ENCODE measurements at places on chromosomes 16 and 17. TPM values are rescaled to one million over a fixed set of nuclear protein-coding genes. Genes with fewer than 3 reads are reported as not detected.

GRCh38 chr17:78527345-78527744 is 49.9 kb downstream of the DNAH17 start:
- DNase-seq, result no peak

DNA sequence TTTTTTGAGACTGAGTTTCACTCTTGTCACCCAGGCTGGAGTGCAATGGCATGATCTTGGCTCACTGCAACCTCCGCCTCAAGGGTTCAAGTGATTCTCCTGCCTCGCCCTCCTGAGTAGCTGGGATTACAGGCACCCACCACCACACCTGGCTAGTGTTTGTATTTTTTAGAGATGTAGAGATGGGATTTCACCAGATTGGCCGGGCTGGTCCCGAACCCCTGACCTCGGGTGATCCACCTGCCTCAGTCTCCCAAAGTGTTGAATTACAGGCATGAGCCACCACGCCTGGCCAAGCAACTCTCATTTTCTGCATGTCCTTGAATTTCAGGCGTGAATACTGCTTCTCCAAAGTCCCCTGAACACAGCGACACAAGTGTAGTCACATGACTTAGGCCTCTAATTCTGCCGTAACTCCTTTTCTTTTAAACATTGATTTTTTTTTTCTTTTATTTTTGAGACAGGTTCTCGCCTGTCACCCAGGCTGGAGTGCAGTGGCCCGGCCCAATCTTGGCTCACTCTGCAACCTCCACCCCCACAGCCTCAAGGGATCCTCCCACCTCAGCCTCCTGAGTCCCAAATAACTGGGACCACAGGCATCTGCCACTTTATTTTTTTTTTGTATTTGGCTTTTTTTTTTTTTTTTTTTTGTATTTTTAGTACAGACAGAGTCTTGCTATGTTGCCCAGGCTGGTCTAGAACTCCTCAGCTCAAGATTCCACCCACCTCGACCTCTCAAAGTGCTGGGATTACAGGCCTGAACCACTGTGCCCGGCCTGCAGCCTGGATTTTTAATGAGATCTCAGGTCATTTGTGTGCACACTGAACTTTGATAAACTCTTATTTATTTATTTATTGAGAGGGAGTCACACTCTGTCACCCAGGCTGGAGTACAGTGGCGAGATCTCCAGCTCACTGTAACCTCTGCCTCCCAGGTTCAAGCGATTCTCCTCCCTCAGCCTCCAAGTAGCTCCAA is 124.6 kb downstream of the KCNJ18 start:
- DNase-seq, result no peak

DNA sequence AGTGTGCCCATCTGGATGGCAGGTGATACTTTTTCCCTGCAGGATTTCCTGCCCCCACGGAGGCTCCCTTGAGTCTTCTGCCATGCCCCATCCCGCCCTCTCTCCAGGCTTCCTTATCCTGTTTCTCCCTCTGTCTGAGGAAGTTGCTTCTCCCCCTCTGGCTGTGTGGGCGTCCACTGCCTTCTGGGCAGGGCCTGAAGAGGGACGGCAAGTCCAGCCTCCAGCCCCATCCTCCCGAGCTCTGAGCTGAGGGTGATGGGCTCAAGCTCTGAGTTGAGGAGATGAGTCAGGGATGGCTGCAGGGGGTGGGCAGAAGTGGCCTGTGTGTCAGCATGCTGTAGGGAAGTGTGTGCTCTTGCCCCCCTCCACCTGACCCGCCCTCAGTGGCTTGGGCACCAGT is 14.2 kb upstream of the RAP1GAP2 start:
- no peak for DNase-seq

DNA sequence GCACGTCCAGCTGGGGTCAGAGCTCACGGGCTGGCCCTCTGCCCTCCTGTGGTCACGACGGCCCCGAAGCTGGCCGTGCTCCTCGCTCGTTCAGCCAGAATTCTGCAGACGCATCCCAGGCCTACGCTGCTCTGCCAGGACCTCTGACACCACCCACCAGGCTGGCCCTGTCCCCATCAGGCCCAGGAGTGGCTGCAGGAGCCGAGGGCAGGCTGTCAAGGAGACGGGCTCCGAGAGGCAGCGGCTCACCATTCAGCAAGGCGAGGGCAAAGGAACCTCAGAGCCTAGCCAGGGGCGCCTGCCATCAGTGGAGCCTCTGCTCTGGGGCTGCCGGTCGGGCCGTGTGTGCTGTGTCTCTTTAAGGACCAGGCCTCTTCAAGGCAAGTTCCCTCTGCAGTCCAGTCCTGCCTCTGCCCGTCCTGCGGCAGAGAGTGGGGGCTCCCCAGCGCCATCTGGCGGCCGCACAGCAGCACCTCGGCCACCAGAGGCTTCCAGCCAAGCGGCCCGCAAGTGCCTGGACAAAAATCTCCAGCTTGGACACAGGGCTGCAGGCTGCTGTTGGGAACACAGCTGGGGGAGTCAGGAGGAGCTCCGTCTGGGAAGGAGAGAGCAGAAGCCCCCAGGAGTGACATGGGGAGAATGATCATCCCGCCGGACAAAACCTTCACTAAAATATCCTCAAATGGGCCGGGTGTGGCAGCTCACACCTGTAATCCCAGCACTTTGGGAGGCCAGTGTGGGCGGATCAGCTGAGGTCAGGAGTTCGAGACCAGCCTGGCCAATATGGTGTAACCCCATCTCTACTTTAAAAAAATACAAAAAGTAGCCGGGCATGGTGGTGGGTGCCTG is 7.4 kb upstream of the ABR start:
- no peak for DNase-seq

- no peak for DNase-seq
Observed at GRCh38 chr16:22326771-22327445, 29.7 kb downstream of the POLR3E start.

GRCh38 chr17:1762901-1763898 is 1.3 kb downstream of the SERPINF1 start:
- DNase-seq, result no peak

GRCh38 chr16:84068783-84069462 is 26.3 kb upstream of the SLC38A8 start:
- DNase-seq, result no peak

- DNase-seq, result no peak
Observed at GRCh38 chr17:72565006-72565405, 444.2 kb downstream of the SOX9 start.

DNA sequence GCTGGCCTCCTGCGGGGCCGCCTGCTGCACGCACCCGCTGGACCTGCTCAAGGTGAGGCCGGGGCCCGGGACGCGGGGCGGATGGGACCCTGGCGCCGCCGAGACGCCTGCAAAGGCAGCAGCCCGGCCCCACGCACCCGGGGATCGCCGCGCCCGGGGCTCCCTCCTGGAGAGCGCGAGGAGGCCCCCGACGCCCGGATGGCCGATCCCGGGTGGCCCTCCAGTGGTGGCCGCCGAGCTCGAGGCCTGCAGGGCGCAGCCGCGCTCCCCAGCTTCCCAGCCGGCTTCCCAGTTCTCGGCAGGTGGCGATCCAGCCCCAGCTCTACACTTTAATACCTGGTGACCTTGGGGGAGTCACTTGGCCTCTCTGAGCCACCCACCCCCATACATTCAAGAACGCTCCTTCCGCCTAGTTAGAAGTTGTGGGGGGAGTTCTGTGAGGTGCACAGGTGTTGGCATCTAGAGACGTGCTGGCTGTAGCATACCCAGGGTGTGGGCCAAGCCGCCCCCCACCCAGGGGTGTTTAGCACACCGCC is 452 bp downstream of the SLC25A10 start:
- DNase-seq, result no peak

DNA sequence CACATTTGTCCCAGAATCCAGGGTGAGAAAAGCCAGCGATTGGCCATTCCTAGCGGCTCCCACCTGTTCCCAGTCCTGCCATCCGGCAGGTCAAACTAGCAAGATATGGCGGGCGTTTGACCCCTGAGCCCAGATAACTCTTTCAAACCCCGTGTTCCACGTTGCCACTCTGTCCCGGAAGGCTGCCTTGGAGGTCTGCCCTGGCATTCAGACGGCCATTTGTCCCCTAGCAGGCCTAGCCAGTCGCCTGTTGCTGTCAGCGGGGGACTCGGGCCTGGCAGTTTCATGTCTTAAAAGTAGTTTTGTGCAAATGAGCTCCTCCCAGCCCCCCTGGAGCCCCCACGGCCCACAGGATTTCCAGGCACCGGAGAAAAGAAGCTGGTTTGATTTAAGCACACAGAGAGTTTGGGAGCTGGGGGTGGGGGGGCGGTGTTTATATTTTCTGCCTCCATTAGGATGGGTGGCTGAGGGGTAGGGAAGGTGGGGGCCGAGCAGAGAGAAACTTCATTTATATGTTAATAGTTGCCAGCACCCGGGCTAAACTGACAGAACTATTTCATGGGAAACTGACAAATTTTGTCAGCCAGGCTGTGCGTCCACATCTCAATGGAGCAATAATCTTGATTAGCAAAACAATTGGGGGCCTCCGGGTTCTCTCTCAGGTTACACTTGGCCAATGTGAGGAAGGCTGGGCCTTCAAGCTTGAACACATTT is 240.9 kb upstream of the SALL1 start:
- DNase-seq, result no peak

DNA sequence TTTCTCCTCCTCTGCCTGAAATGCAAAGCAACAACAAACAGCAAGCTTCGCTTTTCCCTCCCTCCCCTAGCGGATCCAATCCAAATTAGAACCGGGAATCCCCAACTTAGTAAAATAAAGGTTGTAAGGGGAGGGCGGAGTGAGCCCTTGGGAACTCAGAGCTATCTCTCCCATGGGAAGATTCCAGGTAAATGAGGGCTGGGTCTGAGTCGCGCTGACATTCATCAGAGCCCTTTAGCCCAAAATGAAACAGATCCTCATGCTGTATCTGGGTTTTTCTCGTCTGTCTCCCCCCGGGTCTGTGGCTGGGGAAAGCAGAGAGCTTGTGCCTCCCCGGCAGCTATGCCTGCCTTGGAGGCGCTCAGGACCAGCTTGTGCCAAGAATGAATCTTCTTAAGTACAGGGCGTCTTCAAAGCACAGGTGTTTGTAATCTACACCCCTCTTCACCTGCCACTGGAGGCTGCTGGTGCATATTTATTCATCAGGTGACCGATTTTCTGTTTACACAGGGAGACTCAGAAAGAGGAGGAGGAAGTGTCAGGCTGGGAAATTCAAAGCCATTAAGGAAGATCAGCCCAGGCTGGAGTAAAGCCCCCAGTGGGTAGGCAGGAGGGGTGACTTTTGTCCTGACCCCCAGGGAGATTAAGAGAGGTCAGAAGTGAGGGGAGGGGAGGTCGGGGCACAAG is 55.0 kb upstream of the GSE1 start:
- DNase-seq, result no peak

SLC9A5 gene
- total RNA-seq, result 0.37 TPM

RTN4RL1 gene
- 4.5 TPM for total RNA-seq

OR2C1 gene
- not detected for total RNA-seq
